ENCODE measurements at places on chromosomes 7 and 10.

DNA sequence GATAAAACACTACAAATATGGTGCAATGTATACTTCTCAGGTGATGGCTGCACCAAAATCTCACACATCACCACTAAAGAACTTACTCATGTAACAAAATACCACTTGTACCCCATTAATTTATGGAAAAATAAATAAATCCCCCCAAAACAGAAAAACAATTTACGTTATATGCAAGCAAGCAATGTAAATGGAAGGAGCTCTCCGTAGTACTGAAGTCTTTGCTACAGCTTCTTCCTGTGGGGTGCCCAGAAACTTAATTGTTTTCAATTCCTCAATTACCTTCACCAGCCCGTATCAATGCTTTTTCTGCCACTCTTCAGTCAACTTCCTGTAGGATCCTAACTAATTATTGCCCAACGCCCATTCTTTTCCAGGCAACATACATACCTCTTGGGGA lies 138.1 kb downstream of the RELN start:
- DNase-seq: no peak

GRCh38 chr7:155710530-155710929 lies 66.1 kb downstream of the RBM33 start:
- no peak for DNase-seq

DNA sequence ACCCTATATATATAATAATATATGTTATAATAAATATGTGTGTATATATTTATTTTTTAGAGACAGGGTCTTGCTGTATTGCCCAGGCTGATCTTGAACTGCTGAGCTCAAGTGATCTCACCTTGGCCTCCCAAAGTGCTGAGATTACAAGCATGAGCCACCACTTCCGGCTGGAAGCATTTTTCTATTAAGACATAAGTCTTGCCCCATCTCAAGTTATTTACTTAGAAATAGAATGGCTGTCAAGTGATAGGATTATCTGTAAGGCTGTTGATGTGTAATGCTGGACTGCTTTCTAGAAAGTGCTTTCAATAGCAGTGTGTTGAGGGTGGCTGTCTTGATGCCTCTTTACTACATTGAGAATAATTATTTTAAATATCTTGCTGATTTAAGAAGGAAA lies 65.2 kb downstream of the ZMYND11 start:
- DNase-seq: no peak

- DNase-seq: no peak
Measured at GRCh38 chr7:46131916-46132795, 211.1 kb upstream of the IGFBP3 start.

DNA sequence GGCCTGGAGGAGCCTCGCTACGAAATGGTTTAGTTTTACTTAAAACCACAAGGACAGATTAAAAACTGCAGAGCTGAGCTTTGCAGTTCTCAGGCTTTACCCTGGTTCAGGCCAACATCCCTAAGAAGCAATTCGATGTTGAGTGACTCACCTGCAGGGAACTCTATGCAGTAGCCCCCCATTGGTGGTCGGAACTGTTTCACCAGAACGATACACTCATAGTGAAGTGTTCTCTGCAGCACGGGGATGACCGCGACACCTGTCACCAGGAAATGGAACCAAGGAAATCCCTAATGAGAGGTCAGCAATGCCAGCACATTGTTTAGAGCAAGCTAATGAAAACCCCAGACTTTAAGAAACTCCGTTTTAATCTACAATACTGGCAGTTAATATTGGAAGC lies 18.0 kb downstream of the NUDT5 start:
- no peak for DNase-seq

DNA sequence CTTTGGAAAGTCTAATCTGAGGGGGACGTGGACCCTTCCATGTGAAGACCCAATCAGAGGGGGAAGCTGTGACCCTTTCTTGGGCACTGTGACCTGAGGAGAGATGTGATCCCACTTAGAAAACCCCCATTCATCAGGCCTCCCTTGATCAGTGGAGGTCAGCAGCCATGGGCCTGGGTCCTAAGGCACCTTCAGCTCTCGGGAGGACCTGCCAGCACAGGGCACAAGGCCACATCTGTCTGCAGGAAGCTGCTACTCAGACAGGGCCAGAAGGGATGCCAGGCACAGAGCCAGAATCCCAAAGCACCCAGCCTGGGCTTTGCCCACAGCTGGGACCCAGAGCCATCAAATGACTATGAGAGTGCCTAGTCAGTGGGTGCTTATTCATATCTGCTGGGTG lies 14.7 kb upstream of the RABGEF1 start:
- no peak for DNase-seq

DNA sequence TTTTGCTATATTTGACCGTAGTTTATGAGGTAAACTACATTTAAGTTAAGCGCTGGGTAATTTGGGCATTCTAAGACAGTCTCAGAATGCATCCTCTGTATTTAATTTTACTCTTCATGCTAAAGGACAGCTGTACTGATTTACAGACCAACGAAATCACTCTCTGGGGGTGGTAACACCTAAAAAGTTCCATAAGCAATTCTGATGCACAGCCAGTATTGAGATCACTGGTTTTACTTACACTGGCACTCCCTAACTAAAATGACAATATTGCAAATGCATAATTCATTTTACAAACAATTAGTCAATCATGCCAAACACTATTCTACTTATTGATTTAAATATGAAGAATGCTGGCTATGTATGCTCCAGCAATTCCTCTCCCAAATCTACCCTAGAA lies 102.3 kb downstream of the SRPK2 start:
- DNase-seq: no peak
